Activated CD4-positive, alpha-beta memory T cell treated with anti-CD3 and anti-CD28 coated beads for 36 hours (primary cell): ENCODE measurements at places on chromosomes 12 and 14. TPM values are rescaled to one million over a fixed set of nuclear protein-coding genes. Genes with fewer than 3 reads are reported as not detected.
A peak's percentile ranks its signal among the peaks of the same experiment; 100 is the strongest.

FOXM1 gene
- total RNA-seq, result 79.3 TPM

TUNAR gene
- total RNA-seq, result not detected

DNA sequence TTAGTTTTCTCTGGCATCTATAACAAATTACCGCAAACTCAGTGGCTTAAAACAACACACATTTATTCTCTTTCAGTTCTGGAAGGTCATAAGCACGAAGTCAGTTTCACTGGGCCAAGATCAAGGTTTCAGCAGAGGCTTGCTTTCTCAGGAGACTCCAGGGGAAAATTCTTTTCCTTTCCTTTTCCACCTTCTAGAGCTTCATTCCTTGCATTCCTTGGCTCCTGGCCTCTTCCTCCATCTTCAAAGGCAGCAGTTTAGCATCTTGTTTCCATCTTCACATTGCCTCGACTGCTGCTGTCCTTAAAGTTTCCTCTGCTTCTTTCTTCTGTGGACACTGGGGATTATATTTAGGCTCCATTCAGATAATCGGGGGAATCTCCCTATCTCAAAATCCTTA lies 106.1 kb downstream of the PDE3A start:
- DNase-seq, result no peak

DNA sequence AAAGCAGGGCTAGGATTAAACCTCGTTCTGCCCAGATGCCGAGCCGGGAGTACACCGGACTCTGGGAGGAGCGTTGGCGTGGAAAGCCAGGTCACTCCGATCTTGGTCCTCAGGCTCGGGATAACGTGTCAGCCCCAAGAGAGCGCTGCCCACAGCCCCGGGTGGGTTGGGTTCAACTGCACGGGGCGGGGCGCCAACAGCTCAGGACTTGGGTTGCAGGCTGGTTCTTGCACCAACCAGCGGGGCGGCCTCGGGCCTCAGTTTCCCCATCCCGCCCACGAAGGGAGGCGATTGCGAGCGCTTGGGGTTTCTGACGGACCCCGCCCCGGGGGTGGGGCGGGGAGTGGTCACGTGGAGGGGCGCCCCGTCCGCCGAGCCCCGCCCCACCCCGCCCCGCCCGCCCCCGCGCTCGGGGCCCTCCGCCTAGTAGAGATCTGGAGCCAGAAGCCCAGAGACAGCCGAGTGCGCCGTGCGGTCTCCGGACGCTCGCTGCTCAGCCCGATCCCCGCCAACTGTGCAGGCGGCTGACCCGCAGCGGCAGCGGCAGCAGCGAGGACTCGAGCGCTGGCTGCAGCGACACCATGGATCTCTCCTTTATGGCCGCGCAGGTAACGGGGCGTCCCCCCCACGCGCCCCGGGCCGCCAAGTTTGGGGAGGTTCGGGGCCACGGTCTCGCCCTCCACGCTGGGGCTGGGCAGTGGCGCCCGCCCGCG lies at the start of gene C14orf132:
Gene C14orf132 (plus strand): TSS at position 443 of the 713 bp plus-strand sequence. CDS start 139 bp downstream, at position 582.
- peak; percentile 79 for DNase-seq

DNA sequence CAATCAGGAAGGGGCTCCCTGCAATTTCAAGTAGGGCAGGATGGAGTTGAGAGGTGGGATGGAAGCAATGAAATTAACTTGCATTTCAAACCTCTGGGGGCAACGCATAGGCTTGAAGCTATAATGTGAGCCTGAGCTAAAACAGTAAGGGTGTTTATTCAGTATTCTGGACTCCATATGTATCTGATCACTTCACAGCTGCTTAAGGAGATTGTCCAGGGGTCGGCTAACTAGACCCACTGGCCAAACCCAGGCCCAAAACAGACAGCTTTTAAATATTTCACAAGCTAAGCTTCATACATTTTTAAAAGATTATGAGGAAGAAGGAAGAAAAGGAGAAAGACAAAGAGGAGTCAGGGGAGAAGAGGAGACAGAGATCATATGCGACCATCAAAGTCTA lies 6.8 kb upstream of the SERPINA3 start:
- no peak for DNase-seq

MPHOSPH9 gene
- total RNA-seq, result 97.6 TPM

DNA sequence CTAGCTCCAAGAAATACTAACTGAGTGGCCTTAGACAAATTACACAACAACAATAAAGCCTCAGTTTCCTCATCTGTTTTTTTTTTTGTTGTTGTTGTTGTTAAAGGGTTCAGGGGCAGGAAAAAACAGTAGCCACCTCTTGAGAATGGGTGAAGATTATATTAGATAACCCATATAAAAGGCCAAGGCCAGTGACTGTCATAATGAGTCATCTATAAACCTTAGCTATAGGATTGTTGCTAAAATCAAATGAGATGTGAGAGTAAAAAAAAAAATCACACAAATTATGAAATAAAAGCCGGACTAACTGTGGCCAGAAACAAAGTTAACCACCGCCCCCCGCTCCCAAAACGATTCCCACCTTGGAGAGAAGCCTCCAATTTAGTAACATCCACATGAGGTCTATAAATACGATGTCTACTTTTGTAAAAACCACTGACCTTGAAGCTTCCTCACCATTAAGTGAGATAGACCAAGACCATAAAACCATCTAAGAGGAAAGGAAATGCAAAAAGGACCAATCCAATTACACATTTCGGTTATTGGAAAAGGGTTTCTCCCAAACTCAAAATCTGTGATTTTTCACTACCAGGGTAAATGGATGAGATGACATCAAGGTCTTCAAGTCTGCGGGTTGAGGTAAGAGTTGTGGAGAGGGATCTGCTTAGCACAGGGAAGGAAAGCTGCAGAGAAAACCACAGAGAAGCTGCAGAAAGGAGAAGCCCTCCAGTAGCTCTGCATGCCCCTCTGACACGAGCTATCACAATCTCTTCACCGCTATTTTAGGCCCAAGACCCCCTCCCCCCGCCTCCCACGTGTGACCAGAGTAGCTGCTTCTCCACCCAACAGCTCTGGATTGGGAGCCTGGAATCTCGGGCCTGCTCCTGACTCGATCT lies 1.0 kb downstream of the NAA25 start:
- peak; percentile 45 for DNase-seq
